ENCODE measurements at places on chromosomes 4 and X.

DNA sequence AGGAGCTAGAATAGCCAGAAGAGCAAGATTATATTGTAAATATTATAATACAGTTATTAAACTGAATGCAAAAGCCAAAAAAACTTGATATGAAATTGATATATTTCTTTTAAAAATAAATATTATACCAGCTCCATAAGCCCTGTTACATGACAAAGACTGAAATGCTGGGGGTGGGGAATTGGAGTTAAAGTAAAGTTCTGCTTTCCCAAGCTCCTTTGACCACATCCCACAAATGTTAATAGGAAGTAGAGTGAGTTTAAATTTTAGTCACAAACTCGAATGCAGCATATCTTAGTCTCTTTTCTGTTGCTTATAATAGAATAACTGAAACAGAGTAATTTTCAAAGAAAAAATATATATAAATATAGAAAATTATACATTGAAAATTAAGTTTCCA, 46.9 kb upstream of the NFKB1 start:
- no peak for DNase-seq

- peak; percentile 18 for DNase-seq
Observed at GRCh38 chrX:70998411-70999027, 67.6 kb upstream of the SLC7A3 start.

- no peak for DNase-seq
Observed at GRCh38 chr4:2040391-2041238, 18.5 kb upstream of the NAT8L start.

- no peak for DNase-seq
Observed at GRCh38 chr4:181281451-181281850, 961.8 kb upstream of the TENM3 start.

GRCh38 chr4:24211856-24212255, 322.0 kb upstream of the PPARGC1A start:
- no peak for DNase-seq

DNA sequence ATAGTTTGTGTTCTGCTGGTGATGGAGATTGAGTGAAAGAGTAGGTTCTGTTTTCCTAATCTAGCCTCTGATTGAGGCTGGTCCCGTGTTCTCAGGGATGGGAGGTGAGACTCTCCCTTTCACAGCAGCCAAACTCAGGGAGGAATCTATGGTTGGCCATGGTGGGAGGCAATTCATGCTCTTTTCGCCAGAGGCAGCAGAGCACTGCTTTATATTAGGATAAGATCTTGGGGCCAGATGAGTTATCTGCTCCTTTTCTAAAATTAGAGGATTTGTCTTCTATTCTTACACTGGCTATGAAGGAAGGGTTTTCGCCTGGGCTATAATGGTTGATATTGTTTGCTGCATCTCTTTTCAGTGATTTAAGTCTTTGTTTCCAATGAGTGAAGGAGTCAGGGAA, 63.9 kb upstream of the NLGN4X start:
- no peak for DNase-seq

GRCh38 chr4:4323705-4324534, 33.9 kb downstream of the ZBTB49 start:
- DNase-seq: no peak

DNA sequence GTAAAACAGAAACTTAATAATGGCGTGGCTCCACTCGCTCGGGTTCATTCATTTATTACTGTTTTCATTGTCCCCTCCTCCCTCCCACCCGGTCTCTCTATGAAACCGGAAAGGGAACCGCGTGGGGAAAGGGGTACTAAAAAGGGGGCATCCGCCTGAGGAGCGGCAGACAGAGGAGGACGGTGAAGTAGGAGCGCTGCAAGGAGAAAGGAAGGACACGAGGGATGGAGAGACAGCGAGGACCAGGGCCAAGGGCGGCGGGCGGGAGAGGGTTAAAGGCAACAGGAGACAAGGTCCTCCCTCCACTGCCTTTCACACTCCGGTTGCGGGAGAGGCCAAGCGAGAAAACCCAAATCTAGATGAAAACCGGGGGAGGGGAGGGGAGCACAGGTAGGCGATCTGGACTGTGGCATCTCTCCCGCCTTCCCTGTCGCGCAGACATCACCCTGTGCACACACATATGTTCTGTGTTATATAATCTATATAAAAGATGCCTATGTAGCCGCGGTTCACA, 829 bp downstream of the ELOVL6 start:
- DNase-seq: peak; percentile 76

DNA sequence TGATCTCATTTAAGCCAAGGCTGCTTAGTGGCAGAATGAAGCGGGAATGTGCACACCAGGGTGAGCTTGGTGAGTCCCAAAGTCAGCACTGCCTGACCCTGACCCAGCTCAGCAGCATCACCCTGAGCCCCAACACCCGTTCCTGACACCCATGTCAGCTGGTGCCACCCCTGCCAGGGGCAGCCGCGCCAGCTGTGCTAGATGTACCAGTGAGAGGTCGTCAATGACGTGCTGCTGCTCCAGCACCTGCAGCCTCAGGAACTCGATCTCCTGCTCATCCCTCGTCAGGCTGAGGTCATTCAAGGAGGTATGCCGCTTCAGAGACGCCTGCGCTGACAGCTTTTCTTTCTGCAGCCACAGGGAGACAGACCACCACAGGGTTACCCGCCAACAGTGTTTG, 61.7 kb upstream of the C4orf50 start:
- DNase-seq: no peak

- no peak for DNase-seq
Observed at GRCh38 chrX:130772776-130773143, 130.2 kb downstream of the ENOX2 start.

DNA sequence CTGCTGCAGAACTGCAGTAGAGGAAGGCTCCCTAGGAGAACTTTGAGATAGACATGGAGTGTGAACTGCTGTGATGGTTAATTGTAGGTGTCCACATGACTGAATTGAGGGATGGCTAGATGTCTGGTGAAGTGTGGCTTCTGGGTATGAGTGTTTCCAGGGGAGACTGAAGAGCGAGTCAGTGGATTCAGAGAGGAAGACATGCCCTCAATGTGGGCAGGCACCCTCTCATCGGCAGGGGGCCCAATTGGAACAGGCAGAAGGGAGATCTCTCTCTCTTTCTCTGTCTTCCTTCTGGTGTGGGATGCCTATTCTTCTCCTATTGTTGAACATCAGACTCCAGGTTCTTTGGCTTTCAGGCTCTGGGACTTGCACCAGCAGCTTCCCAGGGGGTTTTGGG, 304.7 kb upstream of the GATB start:
- no peak for DNase-seq

- DNase-seq: no peak
Observed at GRCh38 chrX:84258708-84259107, 70.7 kb upstream of the RPS6KA6 start.

DNA sequence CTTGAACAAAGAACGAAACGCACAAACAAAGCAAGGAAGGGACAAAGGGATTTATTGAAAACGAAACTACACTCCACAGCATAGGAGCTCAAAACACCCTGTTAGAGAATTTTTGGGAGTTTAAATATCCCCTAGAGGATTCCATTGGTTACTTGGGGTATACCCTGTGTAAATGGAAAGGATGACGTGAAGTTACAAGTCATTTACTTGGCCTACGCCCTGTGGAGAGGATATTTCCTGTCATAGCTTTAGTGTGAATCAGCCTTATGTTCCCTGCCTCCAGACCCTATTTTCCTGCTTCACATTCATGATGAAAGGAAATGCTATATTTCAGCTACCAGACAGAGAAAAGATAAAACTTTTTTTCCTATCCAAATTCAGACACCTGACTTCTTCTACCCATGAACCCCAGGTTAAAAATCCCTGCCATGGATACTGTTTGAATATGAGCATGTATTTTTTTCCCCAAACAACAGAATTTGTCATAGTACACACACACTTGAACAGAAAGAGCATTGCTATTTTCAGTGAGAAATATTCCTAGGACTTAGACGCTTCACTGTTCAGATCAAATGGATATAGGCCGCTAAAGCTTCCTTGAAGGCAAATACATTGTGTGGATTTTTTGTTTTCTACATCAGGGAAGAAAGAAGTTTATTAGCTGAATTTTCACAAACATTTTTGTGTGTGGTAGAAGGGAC, 20.4 kb downstream of the PIN4 start:
- no peak for DNase-seq

GRCh38 chr4:73603271-73603710, 16.9 kb downstream of the RASSF6 start:
- no peak for DNase-seq

GRCh38 chrX:110218591-110218990, 99.3 kb downstream of the AMMECR1 start:
- no peak for DNase-seq

DNA sequence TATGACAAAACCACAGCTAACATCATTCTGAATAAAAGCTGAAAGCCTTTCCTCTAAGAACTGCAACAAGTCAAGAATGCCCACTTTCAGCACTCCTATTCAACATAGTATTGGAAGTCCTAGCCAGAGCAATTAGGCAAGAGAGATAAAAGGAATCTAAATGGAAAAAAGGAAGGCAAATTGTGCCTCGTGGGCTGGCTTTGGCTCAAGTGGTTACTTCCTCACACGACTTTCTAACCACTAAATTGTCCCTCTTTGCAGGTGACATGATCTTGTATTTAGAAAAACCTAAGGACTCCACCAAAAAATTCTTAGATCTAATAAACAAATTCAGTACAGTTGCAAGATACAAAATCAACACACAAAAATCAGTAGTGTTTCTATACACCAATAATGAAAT, 57.2 kb downstream of the SCML2 start:
- DNase-seq: no peak

DNA sequence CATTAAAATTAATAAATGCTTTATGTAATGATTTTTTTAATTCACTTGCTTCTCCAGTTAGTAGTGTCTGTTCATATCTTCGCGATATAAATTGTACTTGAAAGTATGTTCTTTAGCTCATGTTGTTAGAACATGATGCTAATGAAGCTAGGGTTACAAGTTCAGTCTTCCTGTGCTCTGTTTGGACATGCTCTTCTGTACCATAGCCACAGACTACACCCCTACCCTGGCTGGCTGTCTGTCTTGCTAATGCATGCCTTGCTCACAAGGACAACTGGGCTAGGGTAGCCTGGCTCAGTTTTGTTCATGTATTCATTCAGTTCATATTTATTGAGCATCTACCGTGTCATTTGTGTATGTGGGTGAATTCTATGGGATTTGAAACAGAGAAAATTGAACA, 50.8 kb upstream of the MTMR1 start:
- no peak for DNase-seq
